Mammary epithelial cell (primary cell): ENCODE measurements at places on chromosomes 5 and 9.

DNA sequence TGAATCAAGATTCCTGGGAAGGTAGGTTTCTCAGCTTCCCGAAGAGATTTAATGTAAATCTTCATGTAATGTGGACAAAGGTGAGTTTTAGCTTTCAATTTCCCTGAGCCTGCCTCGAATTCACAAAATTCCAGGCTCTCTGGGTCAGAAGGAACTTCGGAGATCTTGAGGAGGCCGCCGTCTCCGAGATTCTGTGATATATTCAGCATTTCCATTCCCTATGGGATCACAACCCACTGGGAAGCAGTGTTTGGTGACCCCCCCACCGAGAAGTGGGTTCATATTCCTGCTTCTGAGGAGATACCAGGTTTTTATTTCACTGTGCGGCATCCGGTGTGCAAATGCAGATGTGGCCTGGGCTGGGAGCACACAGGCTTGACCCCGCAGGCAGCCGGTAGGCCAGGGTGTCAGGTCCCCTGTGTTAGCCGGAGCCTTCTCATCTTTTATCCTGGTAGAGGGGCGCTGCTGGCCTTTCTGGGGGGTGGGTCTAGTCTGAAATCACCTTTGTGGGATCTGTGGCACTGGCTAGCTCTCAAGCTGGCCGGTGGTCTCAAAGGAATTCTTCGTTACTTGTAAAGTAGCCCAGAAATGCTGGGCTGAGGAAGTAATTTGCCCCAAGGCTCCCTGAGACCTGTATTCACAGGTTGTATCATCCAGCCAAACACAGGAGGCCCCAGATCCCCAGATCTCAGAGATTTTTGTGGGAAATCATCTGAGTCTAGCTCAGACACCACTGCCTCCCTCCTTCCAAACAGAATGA lies 1.4 kb downstream of the PLEKHG4B start:
- no peak for DNase-seq

- no peak for DNase-seq
Measured at GRCh38 chr5:56575821-56576220, 239.5 kb upstream of the MAP3K1 start.

DNA sequence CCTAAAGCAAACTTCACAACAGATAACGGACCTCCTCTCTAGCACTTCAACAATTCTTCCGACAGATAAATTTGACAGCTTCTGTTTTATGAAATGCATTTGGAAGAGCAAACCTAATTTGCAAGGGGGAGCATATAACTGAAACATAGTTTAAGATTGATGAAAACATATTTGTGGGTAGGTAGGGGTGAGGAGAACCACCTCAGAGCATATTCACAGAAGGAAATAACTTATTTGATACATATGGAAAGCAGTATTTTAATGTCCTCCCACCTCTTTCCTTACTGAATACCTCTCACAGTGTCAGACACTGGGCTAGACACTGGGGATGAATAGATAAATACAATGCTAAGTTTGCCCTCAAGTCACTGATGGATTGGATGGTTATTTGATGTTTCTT lies 384.8 kb downstream of the MAT2B start:
- no peak for DNase-seq

DNA sequence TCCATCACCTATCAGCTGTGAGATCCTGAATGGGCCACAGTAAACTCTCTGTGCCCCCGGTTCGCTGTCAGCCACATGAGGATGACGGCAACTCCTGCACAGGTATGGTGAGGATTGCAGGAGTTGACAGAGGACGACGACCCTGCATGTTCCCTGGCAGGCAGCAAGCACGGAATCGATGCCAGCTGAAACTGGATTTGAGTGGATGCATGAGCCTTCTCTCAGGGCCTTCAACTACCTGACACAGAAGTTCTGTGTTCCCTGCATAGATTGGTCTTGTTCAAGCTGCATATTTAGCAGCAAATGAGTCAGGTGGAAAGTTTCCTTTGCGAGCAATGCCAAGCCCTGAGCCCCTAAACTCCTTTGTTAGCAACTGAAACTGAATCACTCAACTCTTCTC lies 69.6 kb upstream of the PTCH1 start:
- no peak for DNase-seq

- peak; percentile 41 for DNase-seq
Measured at GRCh38 chr5:139863361-139863760, 67.8 kb downstream of the PSD2 start.

- no peak for DNase-seq
Measured at GRCh38 chr5:75142566-75143136, 90.3 kb upstream of the GCNT4 start.

- no peak for DNase-seq
Measured at GRCh38 chr5:34996261-34996660, 51.5 kb downstream of the AGXT2 start.

GRCh38 chr9:133255371-133256135 lies 19.4 kb downstream of the ABO start:
- DNase-seq: no peak

- DNase-seq: no peak
Measured at GRCh38 chr5:113024076-113024697, 47.6 kb downstream of the DCP2 start.

GRCh38 chr5:173155912-173156311 lies 11.6 kb downstream of the BNIP1 start:
- no peak for DNase-seq

GRCh38 chr5:1634337-1634661 lies 110.5 kb upstream of the LPCAT1 start:
- no peak for DNase-seq

DNA sequence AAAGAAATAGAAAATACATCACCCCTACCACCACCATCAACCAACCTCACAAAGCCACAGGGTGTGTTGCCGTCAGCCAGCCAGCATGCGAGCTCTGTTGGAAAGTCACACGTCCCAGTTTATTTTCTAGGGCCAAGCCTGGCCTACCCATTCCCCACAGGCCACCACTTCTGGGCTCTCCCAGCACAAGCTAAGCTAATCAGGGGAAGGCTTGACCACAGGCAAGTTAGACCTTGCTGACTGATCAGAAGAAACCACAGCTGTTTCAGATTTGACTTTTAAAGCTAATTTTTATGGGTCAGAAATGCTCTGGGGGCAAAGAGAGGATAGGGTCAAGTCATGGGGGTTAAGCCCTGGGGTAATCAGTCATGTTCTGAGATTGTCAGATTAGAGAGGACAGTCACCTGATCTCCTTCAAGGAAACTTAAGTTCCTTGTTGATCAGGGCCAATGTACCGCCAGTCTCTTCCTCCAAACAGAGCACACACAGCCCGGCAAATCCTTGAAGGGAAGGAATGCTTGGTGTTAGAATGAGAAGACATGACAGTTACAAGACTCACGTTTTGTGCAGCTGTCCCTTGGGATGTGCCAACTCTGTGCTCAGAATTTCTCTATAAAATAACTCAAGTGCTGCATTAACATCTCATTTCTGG lies 7.6 kb downstream of the SHB start:
- no peak for DNase-seq

DNA sequence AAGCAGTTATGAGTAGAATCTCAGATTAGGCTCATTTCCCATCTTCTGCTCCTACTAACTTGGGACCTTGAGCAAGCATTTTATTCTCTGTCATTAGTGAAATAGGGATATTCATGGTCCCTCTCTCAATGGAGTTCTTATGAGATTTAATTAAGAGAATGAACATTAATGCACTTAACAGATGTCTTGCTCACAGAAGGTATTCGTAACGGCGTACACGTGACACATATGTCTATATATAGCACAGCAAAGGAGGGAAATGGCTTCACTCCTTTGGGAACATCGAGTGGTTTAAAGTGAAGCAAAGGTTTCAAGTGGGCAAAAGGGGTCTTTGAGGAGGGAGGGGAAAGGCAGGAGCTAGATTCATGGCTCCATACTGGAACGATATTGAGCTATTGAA lies 24.6 kb downstream of the KDM4C start:
- no peak for DNase-seq

GRCh38 chr9:71977003-71977402 lies 65.6 kb downstream of the C9orf85 start:
- no peak for DNase-seq

DNA sequence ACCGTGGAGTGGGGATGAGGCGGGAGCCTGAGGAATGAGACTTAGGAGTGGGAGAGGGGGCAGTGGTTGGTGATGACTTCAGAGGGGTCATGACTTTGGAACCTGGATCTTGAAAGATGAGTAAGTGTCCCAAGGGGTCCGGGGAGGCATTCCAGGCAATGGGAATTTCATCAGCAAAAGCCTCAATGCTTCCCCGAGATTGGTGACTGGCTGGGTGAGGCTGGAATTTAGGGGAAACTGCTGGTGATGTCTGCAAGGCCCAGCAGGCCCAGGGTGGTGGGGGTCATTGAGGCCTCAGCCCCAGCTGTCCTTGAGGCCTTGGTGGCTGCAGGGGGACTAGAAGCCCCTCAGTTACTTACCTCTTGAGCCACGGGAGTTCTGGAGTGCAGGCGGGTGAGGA lies 7.5 kb downstream of the NDST1 start:
- DNase-seq: no peak

GRCh38 chr5:53430618-53431252 lies 49.7 kb upstream of the FST start:
- peak; percentile 72 for DNase-seq

- DNase-seq: no peak
Measured at GRCh38 chr5:43225649-43226245, 33.7 kb downstream of the NIM1K start.

DNA sequence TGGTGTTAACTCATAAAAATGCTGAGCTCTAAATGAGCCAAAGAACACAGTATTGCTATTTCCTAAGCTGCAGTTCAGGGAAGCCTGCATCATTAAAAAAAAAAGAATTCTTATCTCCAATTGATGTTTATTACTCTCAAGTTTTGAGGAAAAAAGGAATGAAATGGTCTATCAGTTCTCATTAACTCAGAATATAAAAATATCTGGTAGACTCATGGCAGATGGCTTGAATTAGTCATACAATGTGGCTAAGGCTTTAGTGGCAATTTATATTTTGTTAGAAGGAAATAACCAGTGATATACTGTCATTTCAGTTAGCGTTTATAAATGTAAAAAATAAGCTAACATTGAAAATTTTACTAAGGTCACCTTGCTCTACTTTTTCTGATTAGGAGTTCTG lies 1403.4 kb upstream of the C9orf72 start:
- DNase-seq: no peak

DNA sequence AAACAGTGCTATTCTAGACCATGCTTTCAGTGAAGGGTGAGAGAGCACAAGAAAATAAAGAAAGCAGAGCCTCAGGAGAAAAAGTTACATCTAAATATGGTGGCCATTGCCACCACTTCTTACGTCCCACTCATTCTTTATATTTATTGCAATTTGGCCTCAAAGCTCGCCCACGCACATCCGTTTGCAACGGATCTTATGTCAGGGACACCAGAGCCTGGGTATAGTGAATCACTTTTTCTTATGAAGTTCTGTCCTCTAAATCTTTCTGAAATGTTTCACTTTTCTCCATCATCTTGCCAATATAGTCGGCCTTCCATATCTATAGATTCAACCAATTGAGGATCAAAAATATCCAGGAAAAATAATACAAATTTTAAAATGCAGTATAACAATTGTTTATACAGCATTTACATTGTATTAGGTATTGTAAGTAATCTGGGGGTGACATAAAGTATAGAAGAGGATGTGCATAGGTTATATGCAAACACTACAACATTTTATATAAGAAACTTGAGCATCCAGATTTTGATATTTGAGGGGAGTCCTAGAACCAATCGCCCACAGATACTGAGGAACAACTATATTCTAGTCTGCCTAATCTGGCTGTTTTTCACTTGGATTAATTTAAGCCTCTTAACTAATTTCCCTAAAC lies 35.2 kb downstream of the GOLPH3 start:
- peak; percentile 17 for DNase-seq

DNA sequence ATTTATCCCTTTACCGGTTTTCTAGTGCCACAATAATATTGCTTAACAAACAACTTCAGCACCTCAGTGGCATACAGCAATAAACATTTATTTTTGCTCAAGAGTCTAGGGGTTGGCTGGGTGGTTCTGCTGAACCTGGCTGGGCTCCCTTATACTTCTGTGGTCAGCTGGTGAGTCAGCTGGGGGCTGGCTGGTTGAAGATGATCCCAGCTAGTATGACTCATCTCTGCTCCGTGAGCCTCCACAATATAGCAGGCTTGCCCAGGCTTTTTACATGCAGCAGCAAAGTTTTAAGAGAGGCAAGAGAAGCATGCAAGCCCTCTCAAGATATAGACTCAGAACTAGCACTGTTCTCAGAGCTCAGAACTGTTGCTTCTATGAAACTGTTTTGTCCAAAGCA lies 523.5 kb upstream of the CLINT1 start:
- DNase-seq: peak; percentile 94

DNA sequence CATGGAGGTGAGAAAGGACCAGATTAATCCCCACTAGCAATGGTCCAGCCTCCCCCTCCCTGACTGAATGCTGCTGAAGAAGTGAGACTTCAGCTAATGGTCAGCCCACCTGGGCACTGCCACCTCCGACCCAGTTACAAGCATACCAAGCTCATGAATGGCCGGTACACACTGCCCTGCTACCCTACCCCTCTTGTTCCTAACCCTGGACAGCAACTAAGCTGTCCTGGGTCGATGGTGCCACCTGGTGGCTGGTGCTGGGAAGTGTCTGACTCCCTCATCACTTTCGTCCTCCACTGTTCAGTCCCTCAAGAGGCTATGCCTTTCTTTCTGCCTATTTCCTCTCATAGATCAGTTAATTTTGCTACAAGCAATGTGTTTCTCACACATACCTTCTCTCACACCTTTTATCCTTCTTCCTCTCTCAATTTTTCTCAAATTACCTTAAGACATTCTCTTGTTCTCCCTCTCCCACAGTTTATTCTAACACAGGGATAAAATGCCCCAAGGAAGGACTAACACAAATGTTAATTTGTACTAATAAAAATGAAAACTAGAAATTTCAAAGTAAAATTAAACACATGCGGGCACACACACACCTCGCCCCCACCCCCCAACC lies 42.4 kb downstream of the PAX5 start:
- DNase-seq: peak; percentile 23

DNA sequence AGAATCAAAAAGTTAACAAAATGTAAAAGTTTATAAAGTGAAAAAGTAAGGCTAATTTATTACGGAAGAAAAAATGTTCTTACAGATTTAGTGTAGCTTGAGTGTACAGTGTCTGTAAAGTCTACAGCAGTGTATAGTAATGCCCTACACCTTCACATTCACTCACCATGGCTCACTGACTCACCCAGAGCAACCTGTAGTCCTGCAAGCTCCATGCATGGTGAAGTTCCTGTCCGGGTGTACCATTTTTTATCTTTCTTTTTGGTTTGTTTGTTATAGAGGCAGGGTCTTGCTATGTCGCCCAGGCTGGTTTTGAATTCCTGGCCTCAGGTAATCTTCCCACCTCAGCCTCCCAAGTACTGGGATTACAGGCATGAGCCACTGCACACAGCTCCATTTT lies 93.6 kb downstream of the MED27 start:
- DNase-seq: no peak

GRCh38 chr5:1443171-1443570 lies 2.1 kb downstream of the SLC6A3 start:
- DNase-seq: no peak
